ENCODE measurements at places on chromosomes 5 and 9.
A peak's percentile ranks its signal among the peaks of the same experiment; 100 is the strongest.

DNA sequence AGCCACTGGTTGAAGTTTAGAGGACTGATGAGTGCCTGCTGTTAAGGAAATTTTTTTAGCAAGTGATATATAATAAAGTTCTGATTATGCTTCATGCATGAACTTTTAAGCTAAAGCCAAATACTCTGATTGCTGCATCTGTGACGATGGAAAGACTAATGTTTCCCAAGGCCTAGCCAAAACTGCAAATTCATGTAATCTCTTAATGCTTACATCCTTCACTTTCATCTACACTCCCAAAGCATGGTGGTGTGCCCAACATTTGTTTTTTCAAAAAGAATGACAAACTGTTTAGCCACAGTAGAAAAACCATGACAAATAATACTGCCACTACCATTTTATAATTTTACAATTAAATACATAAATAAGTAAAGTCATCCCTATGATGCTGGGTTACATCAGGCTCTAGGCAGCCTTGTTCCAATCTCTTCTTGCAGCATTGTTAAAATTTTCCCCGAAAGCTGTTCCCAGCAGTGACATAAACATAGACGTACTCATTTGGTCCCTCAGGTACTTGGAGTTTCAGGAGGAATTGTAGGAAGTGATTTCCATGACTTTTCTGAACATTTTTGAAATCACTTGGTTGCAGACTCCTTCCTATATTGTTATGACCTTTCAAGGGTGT, 625.3 kb upstream of the DMAC1 start:
- DNase-seq = no peak
- peaks cover 2% of the 10 kb centered on the region for H3K27me3 ChIP-seq
- H3K27ac ChIP-seq = no peak overlapping the region
- H3K4me3 ChIP-seq = no peak overlapping the region

- no peak overlapping the region for H3K27ac ChIP-seq
- DNase-seq = no peak
- H3K36me3 ChIP-seq = no peaks in the 10 kb centered on the region
- H3K4me1 ChIP-seq = no peaks in the 10 kb centered on the region
- no peak overlapping the region for H3K4me3 ChIP-seq
- no peaks in the 10 kb centered on the region for H3K27me3 ChIP-seq
These were observed 240.9 kb downstream of the IRX1 start for GRCh38 chr5:3836528-3836927.

GRCh38 chr9:113192455-113192854, 28.6 kb downstream of the FKBP15 start:
- no peak for DNase-seq
- H3K36me3 ChIP-seq = peaks cover 37% of the 10 kb centered on the region
- no peak overlapping the region for H3K27ac ChIP-seq
- no peaks in the 10 kb centered on the region for H3K27me3 ChIP-seq
- H3K4me3 ChIP-seq = no peak overlapping the region

GRCh38 chr9:14063756-14064155, 250.2 kb downstream of the NFIB start:
- no peaks in the 10 kb centered on the region for H3K27me3 ChIP-seq
- no peak for DNase-seq
- H3K4me3 ChIP-seq = no peak overlapping the region

DNA sequence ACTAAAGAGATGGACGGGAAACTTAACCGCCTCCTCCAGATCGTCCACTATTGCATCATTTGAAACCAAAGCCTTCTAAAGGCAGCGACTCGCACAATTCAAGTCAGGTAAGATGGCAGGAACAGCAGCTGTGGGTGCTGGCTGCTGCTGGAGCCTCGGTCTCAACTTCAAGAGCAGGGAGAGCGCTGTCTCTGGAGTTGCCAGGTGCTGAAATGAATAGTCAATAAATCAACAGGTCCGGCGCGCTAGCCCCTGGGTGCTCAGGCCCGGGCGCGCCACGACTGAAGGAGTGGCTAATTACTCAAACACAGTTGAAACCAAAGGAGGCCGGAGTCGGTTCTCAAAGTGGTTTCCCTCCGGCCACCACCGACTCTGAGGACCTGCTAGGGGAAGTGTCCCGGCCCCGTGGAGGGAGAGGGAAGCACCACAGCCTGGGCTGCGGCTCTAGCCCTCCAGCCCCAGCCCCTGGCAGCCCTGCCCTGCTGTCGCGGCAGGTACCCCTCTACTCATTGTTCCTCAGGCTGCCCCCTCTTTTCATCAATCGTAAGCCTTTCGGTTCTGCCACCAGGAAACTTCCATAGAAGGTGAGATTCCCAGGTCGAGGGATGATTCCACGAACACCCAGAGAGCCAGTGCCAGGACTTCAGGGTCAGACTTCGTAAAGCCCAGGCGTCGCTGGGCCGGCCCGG, 804 bp downstream of the TTC39B start:
- H3K36me3 ChIP-seq = peaks cover 20% of the 10 kb centered on the region
- no peaks in the 10 kb centered on the region for H3K27me3 ChIP-seq
- DNase-seq = peak; percentile 26
- peak overlapping the region; percentile 89 for H3K27ac ChIP-seq
- H3K4me3 ChIP-seq = peak overlapping the region; percentile 99

GRCh38 chr9:119365291-119366027, 3.8 kb downstream of the BRINP1 start:
- peaks cover 22% of the 10 kb centered on the region for H3K27me3 ChIP-seq
- no peak overlapping the region for H3K27ac ChIP-seq
- no peak for DNase-seq
- H3K4me1 ChIP-seq = no peaks in the 10 kb centered on the region
- H3K36me3 ChIP-seq = no peaks in the 10 kb centered on the region

DNA sequence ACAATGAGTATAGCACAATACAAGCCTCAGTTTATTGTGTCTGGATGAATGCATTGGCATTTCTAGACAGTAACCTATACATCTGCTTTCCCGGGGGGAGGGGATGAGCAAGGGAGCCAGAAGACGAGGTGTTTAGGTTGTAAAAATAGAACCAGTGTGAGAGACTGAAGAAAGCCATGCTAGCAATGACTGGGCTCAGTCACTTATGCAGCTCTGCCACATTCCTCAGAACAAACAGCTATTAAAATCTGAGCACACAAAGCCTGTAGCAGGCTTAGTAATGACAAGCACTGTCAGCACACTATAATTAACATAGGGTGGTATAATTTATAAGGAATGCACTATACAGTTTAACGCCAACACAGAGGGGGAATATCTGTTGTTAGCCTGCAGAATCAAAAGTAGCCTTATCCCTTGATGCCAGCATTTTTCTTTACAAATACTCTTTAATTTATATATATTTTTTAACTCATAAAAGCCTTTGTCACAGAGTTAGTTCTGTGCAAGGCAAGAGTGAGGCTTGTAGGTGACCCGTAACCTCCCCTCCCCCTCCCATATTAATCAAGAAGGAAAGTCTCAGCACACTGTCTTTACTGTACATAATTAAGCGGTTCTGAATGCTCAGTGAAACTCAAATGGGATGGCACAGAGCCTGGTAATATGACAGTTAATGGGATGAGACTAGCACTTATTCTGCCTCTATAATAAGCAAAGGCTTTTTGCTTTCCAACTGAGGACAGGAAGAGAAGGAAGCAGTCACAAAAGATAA, 295.4 kb downstream of the CSNK1G3 start:
- no peaks in the 10 kb centered on the region for H3K27me3 ChIP-seq
- H3K4me3 ChIP-seq = no peak overlapping the region
- no peak overlapping the region for H3K27ac ChIP-seq
- H3K4me1 ChIP-seq = no peaks in the 10 kb centered on the region
- no peak for DNase-seq

- H3K4me3 ChIP-seq = no peak overlapping the region
- H3K4me1 ChIP-seq = no peaks in the 10 kb centered on the region
- DNase-seq = no peak
- no peaks in the 10 kb centered on the region for H3K36me3 ChIP-seq
- peaks cover 7% of the 10 kb centered on the region for H3K27me3 ChIP-seq
These were observed 67.2 kb upstream of the MEGF10 start for GRCh38 chr5:127223256-127223974.

GRCh38 chr5:173968154-173968797, 20.7 kb upstream of the C5orf47 start:
- peaks cover 2% of the 10 kb centered on the region for H3K27me3 ChIP-seq
- no peak for DNase-seq
- no peak overlapping the region for H3K27ac ChIP-seq
- peaks cover 3% of the 10 kb centered on the region for H3K4me1 ChIP-seq

GRCh38 chr5:58107704-58108103, 352.2 kb downstream of the PLK2 start:
- no peaks in the 10 kb centered on the region for H3K27me3 ChIP-seq
- H3K4me3 ChIP-seq = no peak overlapping the region
- H3K27ac ChIP-seq = no peak overlapping the region
- H3K4me1 ChIP-seq = no peaks in the 10 kb centered on the region

GRCh38 chr5:19266791-19267190, 721.2 kb downstream of the CDH18 start:
- no peaks in the 10 kb centered on the region for H3K4me1 ChIP-seq
- no peak for DNase-seq
- no peaks in the 10 kb centered on the region for H3K27me3 ChIP-seq
- no peaks in the 10 kb centered on the region for H3K36me3 ChIP-seq
- no peak overlapping the region for H3K27ac ChIP-seq

DNA sequence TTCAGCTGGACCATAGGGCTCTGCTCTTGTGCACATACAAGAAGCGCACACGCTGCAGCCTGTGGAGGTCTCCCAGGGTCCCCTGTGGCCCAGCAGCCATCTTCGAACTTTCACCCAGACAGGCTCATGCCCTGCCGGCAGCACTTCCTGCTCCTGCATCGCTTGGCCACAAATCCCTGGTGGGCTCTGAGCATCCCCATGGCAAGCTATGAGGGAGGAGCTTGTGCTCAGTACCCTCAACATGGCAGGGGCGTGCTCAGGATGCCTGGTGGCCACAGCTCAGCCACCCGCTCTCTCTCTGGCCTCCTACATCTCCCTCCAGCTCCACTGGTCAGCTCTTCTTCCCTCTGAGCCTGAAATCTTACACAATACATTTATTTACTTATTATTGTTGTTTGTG, 63.7 kb downstream of the IRX2 start:
- no peak overlapping the region for H3K4me3 ChIP-seq
- no peaks in the 10 kb centered on the region for H3K27me3 ChIP-seq
- no peaks in the 10 kb centered on the region for H3K4me1 ChIP-seq
- no peak for DNase-seq

DNA sequence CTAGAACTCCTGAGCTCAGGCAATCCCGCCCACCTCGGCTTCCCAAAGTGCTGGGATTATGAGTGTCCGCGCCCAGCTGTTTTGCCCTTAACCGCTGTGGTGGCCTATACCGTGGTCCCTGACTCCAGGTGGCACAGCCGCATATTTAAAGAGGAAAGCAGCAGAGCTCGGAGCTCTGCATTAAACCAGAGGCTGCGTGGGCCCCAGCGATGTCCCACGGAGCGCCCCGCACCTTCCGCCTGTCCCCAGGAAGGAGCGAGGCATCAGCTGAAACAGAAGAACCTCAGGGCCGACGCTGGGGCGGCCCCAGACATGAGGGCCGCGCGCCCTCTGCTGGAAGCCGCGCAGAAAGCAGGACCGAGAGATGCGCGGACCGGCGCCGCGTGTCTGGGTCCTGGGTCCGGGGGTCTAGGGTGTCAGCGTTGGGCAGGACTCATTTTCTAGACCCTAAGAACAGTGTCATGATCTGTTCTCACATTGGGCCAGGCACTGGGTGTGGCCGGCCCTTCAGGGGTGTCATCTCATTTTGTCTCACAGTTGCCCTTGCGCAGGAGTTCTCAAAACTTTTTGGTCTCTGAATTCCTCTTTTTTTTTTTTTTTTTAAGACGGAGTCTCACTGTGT, 37.7 kb downstream of the LAMC3 start:
- no peaks in the 10 kb centered on the region for H3K36me3 ChIP-seq
- H3K4me1 ChIP-seq = no peaks in the 10 kb centered on the region
- peak; percentile 66 for DNase-seq
- H3K27ac ChIP-seq = no peak overlapping the region
- H3K4me3 ChIP-seq = no peak overlapping the region
- peaks cover 2% of the 10 kb centered on the region for H3K27me3 ChIP-seq

- no peaks in the 10 kb centered on the region for H3K36me3 ChIP-seq
- no peaks in the 10 kb centered on the region for H3K27me3 ChIP-seq
- no peak for DNase-seq
- H3K4me1 ChIP-seq = no peaks in the 10 kb centered on the region
- H3K27ac ChIP-seq = no peak overlapping the region
- H3K4me3 ChIP-seq = no peak overlapping the region
These were observed 119.7 kb upstream of the TARS1 start for GRCh38 chr5:33321026-33321425.

GRCh38 chr9:72038890-72039410, 21.5 kb downstream of the C9orf57 start:
- H3K27me3 ChIP-seq = peaks cover 19% of the 10 kb centered on the region
- H3K36me3 ChIP-seq = no peaks in the 10 kb centered on the region
- DNase-seq = peak; percentile 39

- H3K36me3 ChIP-seq = no peaks in the 10 kb centered on the region
- H3K4me1 ChIP-seq = no peaks in the 10 kb centered on the region
- H3K4me3 ChIP-seq = no peak overlapping the region
- DNase-seq = no peak
These were observed 464.5 kb downstream of the RASEF start for GRCh38 chr9:82598241-82599039.

DNA sequence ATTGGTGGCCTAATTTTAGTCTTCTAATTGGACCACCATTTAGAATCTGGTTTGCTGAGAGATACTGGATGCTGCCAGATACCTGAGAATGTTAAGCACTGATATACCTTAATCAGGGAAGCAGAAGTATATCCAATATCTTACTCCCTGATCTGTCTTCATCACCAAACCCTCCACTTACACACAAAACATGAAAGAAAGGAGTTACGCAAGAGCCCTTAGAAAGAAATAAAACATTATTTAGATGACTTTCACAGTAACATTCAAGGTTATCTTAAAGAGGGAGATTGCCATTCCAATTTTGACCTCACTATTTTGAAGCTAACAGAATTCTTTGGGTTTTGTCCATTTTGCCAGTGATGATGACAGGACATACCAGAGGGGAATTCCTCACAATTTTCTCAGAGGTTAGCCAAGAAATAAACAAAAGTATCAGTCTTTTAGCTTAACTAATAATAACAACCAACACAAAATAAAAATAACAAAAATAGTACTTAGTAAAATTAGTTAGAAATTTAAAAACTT, 496.1 kb downstream of the NFIB start:
- no peaks in the 10 kb centered on the region for H3K36me3 ChIP-seq
- H3K27me3 ChIP-seq = no peaks in the 10 kb centered on the region
- H3K4me1 ChIP-seq = no peaks in the 10 kb centered on the region
- no peak overlapping the region for H3K27ac ChIP-seq
- no peak for DNase-seq
- H3K4me3 ChIP-seq = no peak overlapping the region

GRCh38 chr9:15187589-15187988, 119.4 kb downstream of the TTC39B start:
- no peak overlapping the region for H3K27ac ChIP-seq
- peaks cover 15% of the 10 kb centered on the region for H3K4me1 ChIP-seq
- no peak overlapping the region for H3K4me3 ChIP-seq

GRCh38 chr9:86809759-86810367, 137.4 kb downstream of the GAS1 start:
- H3K4me3 ChIP-seq = no peak overlapping the region
- H3K4me1 ChIP-seq = no peaks in the 10 kb centered on the region
- H3K36me3 ChIP-seq = no peaks in the 10 kb centered on the region
- no peak overlapping the region for H3K27ac ChIP-seq

- peak; percentile 23 for DNase-seq
- no peaks in the 10 kb centered on the region for H3K27me3 ChIP-seq
- H3K36me3 ChIP-seq = peaks cover 3% of the 10 kb centered on the region
- peak overlapping the region; percentile 14 for H3K4me3 ChIP-seq
- peaks cover 12% of the 10 kb centered on the region for H3K4me1 ChIP-seq
These were observed 206.9 kb downstream of the CRB2 start for GRCh38 chr9:123562844-123563346.
